Esophagus muscularis mucosa (tissue), 4 donors: ENCODE measurements at places on chromosomes 6 and 20. TPM values are rescaled to one million over a fixed set of nuclear protein-coding genes. Genes with fewer than 3 reads are reported as not detected.

CCN2 gene
- total RNA-seq, result 418 TPM

DNA sequence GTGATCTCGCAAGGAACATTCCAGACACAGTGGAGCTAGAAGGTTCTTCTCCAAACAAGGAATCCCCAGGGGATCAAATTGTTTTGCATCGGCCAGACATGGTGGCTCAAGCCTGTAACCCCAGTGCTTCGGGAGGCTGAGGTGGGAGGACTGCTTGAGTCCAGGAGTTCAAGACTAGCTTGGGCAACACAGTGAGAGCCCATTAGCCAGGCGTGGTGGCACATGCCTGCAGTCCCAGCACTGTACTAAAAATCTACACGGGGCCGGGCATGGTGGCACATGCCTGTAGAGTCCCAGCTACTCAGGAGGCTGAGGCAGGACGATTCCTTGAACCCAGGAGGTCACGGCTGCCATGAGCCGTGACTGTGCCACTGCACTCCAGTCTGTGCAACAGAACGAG lies 15.3 kb downstream of the GMEB2 start:
- no peak for DNase-seq
- H3K4me3 ChIP-seq, result no peak overlapping the region
- H3K36me3 ChIP-seq, result no peaks in the 10 kb centered on the region
- H3K27me3 ChIP-seq, result no peaks in the 10 kb centered on the region
- H3K4me1 ChIP-seq, result no peaks in the 10 kb centered on the region
- no peak overlapping the region for H3K27ac ChIP-seq

DNA sequence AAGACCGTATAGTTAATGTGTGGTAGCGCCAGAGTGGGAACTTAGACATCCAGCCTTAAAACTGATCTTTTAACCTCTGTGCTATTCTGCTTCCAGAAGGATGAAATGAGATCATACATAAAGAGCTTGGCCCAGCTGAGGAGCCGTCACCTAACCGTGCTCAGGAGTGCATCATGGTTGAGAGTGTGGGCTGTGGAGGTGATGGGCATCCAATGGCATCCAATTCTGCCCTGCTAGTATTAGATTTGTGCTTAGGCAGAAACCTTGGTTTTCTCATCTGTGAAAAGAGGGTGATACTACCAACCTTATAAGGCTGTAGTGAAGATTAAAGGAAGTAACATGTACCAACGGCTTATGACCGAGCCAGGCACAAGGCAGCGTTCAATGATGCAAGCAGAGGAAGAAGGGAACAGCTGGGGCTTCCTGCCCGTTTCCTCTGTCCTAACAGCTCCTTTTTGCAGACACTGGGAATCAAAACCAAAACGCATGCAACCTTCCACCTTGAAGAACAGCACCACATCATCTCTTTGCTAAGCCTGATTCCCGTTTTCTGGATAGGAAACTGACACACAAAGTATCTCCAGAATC lies 1.3 kb downstream of the SLC22A16 start:
- peak; percentile 89 for DNase-seq
- H3K36me3 ChIP-seq, result no peaks in the 10 kb centered on the region
- no peak overlapping the region for H3K27ac ChIP-seq
- H3K4me1 ChIP-seq, result peaks cover 11% of the 10 kb centered on the region

GRCh38 chr20:16560216-16560615 lies 13.0 kb downstream of the KIF16B start:
- H3K36me3 ChIP-seq, result no peaks in the 10 kb centered on the region
- no peak overlapping the region for H3K4me3 ChIP-seq
- H3K4me1 ChIP-seq, result peaks cover 13% of the 10 kb centered on the region
- H3K27ac ChIP-seq, result no peak overlapping the region
- no peak for DNase-seq

DNA sequence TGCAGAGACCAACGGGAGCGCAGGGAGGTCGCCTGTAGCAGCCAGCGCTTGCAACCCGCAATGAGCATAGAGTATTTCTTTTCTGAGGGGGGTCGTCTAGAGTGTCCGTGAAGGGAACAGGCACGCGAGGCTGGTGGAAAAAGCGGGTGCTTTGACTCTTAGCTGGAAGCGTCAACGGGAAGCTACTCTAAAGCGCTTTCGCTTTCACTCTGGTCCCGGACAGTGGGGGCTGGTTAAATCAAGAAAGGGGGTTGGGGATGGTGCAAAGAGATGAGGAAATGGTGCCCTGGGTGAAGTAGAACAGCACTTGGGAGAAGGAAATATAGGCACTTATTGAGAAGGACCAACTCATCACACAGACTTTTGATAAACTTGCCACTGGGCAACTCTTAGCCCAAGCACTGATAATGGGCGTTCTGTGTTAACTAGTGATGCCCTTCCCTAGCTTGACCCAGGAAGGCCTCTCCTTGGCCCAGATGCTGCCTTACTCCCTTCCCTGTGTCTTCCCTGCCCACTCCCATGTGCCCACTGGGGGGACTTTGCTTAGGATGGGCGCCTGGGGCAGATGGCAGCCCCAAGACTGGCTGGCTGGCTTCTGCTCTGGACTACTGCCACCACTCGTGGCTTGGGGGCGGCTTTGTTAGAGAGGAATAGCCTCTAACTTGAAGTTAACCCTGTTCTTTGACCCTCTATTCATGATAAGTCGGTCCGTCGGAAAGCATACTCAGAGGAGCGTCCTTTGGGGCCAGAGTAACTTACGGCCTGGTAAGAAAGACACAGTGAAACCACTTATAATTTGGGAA lies 585 bp downstream of the PSMB9 start:
- peaks cover 46% of the 10 kb centered on the region for H3K36me3 ChIP-seq
- DNase-seq, result no peak
- peak overlapping the region; percentile 87 for H3K4me3 ChIP-seq
- peak overlapping the region; percentile 96 for H3K27ac ChIP-seq
- H3K27me3 ChIP-seq, result no peaks in the 10 kb centered on the region

PACRG gene
- not detected for total RNA-seq

DNA sequence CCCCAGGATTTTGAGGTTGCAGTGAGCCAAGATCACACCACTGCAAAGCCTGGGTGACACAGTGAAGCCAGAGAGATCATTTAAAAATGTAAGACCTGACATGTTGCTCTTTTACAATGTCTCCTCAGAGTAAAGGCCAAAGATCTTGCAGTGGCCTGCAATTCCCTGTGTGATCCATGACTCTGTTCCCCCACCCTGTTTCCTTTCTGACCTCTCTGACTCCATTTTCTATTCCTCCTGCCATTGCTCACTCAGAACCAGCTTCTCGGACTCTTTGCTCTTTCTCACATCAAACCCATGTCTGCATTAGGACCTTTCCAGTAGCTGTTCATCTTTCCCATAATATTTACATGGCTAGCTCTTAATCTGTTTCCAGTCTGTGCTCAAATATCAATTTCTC lies 28.8 kb downstream of the RNF217 start:
- peaks cover 11% of the 10 kb centered on the region for H3K4me1 ChIP-seq
- no peak overlapping the region for H3K4me3 ChIP-seq
- H3K27me3 ChIP-seq, result no peaks in the 10 kb centered on the region
- no peaks in the 10 kb centered on the region for H3K36me3 ChIP-seq
- H3K27ac ChIP-seq, result no peak overlapping the region

CNR1 gene
- 7.1 TPM for total RNA-seq

- peak overlapping the region; percentile 60 for H3K27ac ChIP-seq
- no peak for DNase-seq
- no peaks in the 10 kb centered on the region for H3K36me3 ChIP-seq
- no peak overlapping the region for H3K4me3 ChIP-seq
Measured at GRCh38 chr20:11012975-11013374, 339.2 kb upstream of the JAG1 start.

DNA sequence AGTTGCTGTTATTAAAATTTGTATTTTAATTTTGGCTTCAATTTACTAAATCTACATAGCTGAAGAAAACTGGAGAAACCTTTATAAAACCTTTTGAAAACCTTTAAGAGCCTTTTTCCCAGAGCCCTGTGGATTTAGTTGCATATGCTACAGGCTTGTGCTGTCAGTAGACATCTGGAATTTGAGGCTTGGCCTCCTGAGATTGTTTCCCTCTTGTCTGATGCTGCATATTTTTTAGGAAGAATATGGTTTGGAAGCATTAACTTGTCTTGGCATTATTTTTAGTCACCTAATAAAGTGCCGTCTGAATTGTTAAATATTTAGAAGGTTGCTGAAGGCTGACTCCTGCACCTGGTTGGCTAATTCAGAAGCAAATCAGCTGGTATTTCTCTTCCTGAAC lies 369.4 kb downstream of the UTRN start:
- H3K27ac ChIP-seq, result no peak overlapping the region
- H3K4me1 ChIP-seq, result peaks cover 27% of the 10 kb centered on the region
- H3K36me3 ChIP-seq, result no peaks in the 10 kb centered on the region
- DNase-seq, result no peak

- H3K4me3 ChIP-seq, result no peak overlapping the region
- H3K27me3 ChIP-seq, result no peaks in the 10 kb centered on the region
- no peak overlapping the region for H3K27ac ChIP-seq
- no peaks in the 10 kb centered on the region for H3K36me3 ChIP-seq
- no peaks in the 10 kb centered on the region for H3K4me1 ChIP-seq
Measured at GRCh38 chr6:109874086-109874485, 104.0 kb upstream of the GPR6 start.

RIPPLY2 gene
- total RNA-seq, result not detected

AGER gene
- 0.83 TPM for total RNA-seq

DNA sequence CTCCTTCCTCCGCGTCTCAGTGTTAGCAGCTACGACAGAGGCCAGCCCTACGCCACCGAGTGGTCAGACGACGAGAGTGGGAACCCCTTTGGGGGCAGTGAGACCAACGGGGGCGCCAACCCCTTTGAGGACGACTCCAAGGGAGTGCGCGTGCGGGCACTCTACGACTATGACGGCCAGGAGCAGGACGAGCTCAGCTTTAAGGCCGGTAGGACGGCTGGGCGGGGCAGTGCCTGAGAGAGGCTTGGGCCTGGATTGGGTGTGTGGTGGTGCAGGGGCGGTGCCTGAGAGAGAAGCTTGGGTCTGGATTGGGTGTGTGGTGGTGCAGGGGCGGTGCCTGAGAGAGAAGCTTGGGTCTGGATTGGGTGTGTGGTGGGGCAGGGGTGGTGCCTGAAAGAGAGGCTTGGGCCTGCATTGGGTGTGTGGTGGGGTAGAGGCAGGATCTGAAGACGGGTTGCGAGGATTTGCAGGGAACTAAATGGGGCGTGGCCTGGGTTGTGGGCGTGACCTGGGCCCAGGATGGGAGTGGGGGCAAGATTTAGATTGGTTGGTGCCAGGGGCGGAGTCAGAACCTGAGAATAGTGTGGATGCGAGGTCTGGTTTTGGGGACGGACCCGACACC lies 24.4 kb downstream of the SPDEF start:
- no peaks in the 10 kb centered on the region for H3K27me3 ChIP-seq
- no peak overlapping the region for H3K4me3 ChIP-seq
- H3K36me3 ChIP-seq, result no peaks in the 10 kb centered on the region
- H3K4me1 ChIP-seq, result peaks cover 1% of the 10 kb centered on the region

DNA sequence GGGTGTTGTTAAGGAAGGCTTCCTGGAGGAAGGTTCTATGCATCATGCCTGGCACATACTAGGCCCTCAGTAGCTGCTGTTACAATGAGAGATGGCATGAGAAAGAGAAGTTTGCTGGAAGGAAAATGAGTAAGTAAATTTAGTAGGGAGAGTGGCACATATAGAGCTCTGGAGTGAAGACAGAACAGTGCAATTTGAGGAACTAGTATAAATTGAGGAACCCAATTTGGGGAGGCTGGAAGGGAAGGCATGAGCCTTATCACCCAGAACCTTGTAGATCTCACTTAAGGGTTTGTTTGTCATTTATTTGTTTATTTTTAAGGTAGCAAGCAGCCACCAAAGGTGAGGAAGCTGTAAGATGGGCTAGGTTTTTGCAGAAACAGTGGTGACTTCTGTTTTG lies 87.1 kb upstream of the SCGN start:
- no peak for DNase-seq
- H3K4me1 ChIP-seq, result no peaks in the 10 kb centered on the region
- H3K27me3 ChIP-seq, result no peaks in the 10 kb centered on the region
- no peak overlapping the region for H3K4me3 ChIP-seq

DNA sequence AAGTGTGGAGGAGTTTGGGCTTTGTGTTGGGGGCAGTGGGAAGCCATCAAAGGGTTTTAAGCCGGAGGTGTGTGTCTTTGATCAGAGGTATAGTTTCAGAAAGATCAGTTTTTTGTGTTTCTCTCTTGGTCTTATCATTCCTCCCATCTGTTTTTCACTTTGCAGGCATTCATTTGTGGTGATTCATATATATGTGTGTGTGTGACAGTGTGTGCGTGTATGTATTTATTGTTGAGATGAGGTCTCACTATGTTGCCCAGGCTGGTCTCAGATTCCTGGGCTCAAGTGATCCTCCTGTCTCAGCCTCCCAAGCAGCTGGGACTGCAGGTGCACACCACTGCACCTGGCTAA lies 11.1 kb upstream of the SERINC3 start:
- H3K36me3 ChIP-seq, result no peaks in the 10 kb centered on the region
- H3K27me3 ChIP-seq, result no peaks in the 10 kb centered on the region
- no peak for DNase-seq
- H3K4me1 ChIP-seq, result peaks cover 62% of the 10 kb centered on the region

ASIP gene
- not detected for total RNA-seq
